ENCODE measurements at places on chromosomes 6 and 20.

DNA sequence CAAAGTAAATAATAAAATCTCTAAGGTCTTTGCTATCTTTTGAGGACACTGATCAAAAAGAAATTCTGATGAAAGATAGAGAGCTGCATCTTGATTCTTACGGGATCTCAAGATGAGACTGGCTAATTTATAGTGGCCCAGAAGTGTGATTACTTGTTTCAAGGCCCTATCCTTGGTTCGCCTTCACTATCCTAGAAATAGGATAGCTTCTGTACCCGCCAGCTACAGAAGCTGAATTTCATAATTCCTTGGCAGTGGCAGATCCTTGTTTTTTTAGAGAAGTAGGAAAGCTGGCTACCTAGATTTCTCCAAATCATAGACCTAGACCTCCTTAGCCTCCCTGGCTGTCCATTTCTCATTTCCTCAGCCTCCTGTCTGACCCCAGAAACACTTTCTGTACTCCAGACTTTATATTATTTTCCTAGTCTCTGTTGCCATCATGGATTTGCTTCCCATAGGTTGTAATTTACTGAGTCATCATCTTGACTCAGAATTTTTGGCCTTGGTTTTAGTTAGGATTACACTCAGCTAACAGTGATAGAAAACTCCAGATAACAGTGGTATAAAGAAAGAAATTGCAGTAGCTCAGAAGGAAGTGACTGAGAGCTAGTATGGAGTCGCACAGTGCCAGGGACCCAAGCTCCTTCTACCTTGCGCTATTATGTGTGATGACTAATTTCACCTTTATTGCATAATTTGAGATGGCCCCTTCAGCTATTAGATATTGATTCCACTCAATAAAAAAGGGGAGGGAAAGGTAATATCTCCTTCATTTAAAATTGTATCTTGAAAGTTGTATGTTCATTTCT is 27.7 kb downstream of the PHF3 start:
- peak; percentile 19 for DNase-seq

DNA sequence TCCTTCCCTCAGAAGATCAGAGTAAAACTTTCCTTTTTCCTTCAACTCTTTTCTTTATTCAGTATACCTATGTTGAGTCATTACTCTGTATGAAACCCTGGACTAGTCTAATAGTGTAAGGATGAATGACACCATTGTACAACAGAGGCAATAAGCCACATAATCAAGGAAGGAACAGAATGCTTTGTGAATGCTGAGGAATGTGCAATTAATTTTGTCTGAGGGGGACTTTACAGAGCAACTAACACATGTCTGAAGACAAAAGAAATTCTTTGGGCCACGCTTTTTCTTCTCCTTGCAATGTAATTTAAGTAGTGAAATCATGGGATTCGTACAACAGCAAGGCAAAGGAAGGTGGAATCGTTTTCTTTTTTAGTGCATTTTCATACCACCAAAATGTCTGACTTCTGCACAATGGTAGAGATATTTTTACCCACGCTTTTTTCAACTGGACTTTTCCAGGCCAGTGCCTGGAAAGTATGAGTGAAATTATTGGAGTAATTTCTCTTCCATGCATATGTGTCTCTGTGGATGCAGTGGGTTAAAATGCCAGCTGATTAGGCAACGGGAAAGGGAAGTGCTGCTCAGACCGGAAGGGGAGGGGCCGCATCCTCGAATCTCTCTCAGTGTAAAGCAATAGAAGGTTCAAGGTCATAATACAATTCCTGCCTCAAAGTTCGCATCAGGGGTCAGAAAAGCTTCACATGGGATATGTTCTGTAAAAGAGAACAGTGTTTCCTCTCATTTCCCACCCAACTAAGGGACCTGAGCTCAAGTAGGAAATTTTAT is 89.9 kb upstream of the MTHFD1L start:
- no peak for DNase-seq

DNA sequence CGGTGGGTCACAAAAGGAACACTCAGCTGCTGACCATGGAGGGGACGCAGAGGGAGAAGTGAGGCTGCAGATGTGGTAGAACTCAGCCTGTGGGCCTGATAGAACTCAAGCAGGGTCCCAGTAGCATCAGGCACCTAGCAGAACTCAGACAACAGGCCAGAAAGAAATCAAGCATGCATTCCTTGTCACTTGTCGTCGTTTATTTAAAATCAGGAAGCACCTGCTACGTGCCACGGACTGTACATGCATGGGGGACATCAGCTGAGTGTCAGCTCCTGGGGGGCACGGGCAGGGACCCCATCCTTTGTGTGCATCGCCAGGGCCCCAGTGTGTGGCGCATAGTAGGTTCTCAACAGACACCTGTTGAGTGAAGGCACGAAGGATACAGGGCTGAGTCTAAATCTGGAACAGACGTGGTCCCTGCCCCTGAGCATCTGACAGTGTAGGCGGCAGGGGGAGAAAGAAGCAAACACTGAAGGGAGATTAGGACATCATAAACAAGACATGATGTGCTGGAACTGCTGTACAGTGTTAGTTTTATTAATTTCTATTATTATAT is 32.5 kb downstream of the UQCC2 start:
- DNase-seq = no peak

- no peak for DNase-seq
Observed at GRCh38 chr6:53476964-53477363, 67.9 kb downstream of the GCLC start.
